ENCODE measurements at places on chromosomes 2 and 18.

DNA sequence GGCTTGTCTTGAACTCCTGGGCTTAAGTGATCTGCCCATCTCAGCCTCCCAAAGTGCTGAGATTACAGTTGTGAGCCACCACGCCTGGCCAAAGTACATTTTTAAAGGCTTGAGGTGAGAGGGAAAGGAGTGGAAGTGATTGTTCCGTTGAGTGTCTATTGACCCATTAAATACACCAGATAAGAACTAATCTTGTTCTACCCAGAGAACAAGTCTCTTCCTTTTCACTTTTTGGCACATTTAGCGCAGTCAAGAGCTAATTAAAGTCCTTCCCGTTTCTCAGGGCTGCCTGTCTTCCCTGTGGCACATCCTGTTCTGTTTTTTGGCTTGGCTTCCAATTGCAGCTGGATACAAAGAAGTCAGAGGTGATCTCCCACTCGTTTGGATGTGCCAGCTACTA lies 172.3 kb downstream of the ALPK2 start:
- no peak for DNase-seq

- DNase-seq, result no peak
These were observed 1096.0 kb upstream of the DDX18 start for GRCh38 chr2:116718451-116718850.

- DNase-seq, result no peak
These were observed 118.8 kb upstream of the DAPL1 start for GRCh38 chr2:158676295-158676694.

- DNase-seq, result peak; percentile 46
These were observed 1262.9 kb downstream of the SUCLG1 start for GRCh38 chr2:83196225-83196624.

- DNase-seq, result no peak
These were observed 52.3 kb downstream of the ZNF521 start for GRCh38 chr18:25299426-25300300.

Data from HTR-8/SVneo (cell line).